ENCODE measurements at places on chromosomes 5 and 9. TPM values are rescaled to one million over a fixed set of nuclear protein-coding genes. Genes with fewer than 3 reads are reported as not detected.

DNA sequence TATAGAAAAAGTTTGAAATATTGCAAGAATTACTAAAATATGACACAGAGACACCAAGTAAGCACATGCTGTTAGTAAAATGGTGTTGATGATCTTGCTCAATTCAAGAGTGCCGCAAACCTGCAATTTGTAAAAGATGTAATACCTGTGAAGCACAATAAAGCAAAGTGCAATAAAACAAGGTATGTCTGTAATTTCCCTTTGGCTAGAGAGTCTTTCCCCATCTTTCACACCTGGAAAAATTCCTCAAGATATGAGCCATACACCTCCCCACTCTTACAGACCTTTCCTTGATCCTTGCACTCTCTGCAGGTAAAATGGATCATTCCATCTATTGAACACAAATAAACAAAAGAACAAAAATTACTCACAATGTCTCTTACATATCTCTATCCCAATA is 597.8 kb downstream of the EFNA5 start:
- no peaks in the 10 kb centered on the region for H3K36me3 ChIP-seq
- H3K4me1 ChIP-seq = no peaks in the 10 kb centered on the region
- DNase-seq = no peak
- no peak overlapping the region for H3K27ac ChIP-seq
- H3K4me3 ChIP-seq = no peak overlapping the region
- H3K27me3 ChIP-seq = no peaks in the 10 kb centered on the region

DNA sequence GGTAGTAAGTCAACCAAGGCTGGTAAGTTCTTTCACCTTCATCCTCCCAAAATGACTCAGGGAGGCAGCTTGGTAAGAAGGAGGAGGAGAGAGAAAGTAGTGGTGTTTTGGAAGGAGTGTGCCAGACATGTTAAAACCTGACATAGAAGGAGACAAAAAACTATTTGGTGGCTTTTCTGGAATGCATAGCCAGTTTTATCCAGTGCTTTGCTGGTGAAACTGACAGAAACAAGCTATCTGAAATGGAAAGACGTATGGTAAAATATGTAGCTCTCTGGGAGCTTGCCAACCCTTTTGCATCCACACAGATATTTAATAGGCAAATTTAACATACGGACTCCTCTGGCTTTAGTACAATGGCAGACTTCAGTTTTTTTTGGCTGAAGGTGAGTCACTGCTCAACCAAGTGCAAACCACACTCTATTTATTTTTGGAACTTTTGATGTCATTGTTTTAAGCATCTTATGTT is 45.4 kb downstream of the RAB14 start:
- H3K27ac ChIP-seq = peak overlapping the region; percentile 88
- no peaks in the 10 kb centered on the region for H3K27me3 ChIP-seq
- DNase-seq = peak; percentile 74
- peaks cover 7% of the 10 kb centered on the region for H3K36me3 ChIP-seq
- no peak overlapping the region for H3K4me3 ChIP-seq

DNA sequence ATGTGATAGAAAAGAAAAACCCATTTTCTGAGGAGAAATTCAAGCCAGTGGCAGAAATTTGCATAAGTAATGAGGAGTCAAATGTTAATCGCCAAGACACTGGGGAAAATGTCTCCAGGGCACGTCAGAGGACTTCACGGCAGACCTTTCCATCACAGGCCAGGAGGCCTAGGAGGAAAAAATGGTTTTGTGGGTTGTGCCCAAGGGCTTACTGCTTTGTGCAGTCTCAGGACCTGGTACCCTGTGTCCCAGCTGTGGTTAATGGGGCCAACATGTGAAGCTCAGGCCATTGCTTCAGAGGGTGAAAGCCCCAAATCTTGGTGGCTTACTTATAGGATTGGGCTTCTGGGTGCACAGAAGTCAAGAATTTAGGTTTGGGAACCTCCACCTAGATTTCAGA is 54.8 kb upstream of the ADAMTS2 start:
- H3K36me3 ChIP-seq = no peaks in the 10 kb centered on the region
- no peak for DNase-seq
- no peaks in the 10 kb centered on the region for H3K27me3 ChIP-seq
- H3K27ac ChIP-seq = no peak overlapping the region
- no peaks in the 10 kb centered on the region for H3K4me1 ChIP-seq

- no peaks in the 10 kb centered on the region for H3K4me1 ChIP-seq
- no peaks in the 10 kb centered on the region for H3K36me3 ChIP-seq
- DNase-seq = no peak
- peaks cover 3% of the 10 kb centered on the region for H3K27me3 ChIP-seq
These were observed 64.2 kb upstream of the PCSK5 start for GRCh38 chr9:75826314-75826713.

GRCh38 chr9:125484350-125485282 is 222.4 kb downstream of the MAPKAP1 start:
- no peaks in the 10 kb centered on the region for H3K27me3 ChIP-seq
- DNase-seq = no peak
- H3K36me3 ChIP-seq = peaks cover 20% of the 10 kb centered on the region
- H3K27ac ChIP-seq = no peak overlapping the region

DNA sequence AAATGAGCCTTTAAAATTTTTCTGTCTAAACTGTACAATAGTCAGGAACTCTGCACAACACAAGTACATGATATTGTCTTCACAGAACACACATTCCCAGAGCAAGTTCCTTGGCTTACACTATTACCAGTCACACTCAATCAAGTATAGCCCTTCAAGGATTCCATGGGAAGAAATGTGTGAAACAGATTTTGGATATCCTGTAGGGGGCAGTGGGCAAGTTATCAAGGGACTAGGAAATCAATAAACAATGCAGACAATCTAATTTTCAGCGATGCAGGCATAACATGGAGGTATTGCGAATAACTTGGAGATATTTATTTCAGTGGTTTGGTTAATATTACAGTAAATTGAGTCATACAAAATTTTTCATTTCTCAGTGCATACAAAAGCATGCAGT is 1171.5 kb upstream of the NUDT12 start:
- no peaks in the 10 kb centered on the region for H3K36me3 ChIP-seq
- DNase-seq = no peak
- H3K4me3 ChIP-seq = no peak overlapping the region
- H3K4me1 ChIP-seq = no peaks in the 10 kb centered on the region

GRCh38 chr5:102139029-102139428 is 157.1 kb downstream of the SLCO4C1 start:
- H3K27me3 ChIP-seq = no peaks in the 10 kb centered on the region
- no peak overlapping the region for H3K27ac ChIP-seq
- no peaks in the 10 kb centered on the region for H3K36me3 ChIP-seq
- H3K4me1 ChIP-seq = no peaks in the 10 kb centered on the region

DNA sequence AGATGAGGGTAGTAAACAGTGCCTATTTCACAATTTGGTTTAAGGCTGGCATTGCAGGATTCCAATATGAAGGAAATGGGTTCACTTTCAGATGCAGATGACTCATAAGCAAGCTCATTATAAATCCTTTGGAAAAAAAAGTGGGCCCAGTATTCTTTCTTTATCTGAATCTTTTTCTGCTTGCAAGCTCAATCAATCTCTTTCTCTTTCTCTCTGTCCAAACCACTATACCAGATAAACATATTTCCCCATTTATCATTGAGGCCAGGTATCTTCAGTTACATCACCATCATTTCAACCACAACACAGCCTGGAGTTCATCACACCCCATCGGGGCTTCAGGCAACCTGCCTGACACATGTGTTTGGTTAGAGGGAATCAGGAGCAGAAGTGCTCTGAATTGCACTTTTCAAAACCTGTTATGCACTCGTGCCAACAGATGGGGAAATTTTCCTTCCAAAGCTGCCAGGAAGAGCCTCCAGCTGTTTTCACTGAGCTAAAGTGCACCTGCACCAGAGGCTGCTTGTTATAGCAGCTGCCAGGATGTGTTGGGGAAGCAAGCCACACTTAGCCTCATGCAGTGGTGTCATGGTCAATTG is 30.0 kb upstream of the MAMDC2 start:
- no peak overlapping the region for H3K27ac ChIP-seq
- DNase-seq = no peak
- no peak overlapping the region for H3K4me3 ChIP-seq
- no peaks in the 10 kb centered on the region for H3K4me1 ChIP-seq
- no peaks in the 10 kb centered on the region for H3K27me3 ChIP-seq
- no peaks in the 10 kb centered on the region for H3K36me3 ChIP-seq

KIF27 gene
- total RNA-seq = 10.0 TPM

GRCh38 chr5:93359296-93359959 is 221.6 kb downstream of the NR2F1-AS1 start:
- no peaks in the 10 kb centered on the region for H3K4me1 ChIP-seq
- H3K36me3 ChIP-seq = no peaks in the 10 kb centered on the region
- no peak overlapping the region for H3K4me3 ChIP-seq

NUTM2F gene
- total RNA-seq = not detected

DNA sequence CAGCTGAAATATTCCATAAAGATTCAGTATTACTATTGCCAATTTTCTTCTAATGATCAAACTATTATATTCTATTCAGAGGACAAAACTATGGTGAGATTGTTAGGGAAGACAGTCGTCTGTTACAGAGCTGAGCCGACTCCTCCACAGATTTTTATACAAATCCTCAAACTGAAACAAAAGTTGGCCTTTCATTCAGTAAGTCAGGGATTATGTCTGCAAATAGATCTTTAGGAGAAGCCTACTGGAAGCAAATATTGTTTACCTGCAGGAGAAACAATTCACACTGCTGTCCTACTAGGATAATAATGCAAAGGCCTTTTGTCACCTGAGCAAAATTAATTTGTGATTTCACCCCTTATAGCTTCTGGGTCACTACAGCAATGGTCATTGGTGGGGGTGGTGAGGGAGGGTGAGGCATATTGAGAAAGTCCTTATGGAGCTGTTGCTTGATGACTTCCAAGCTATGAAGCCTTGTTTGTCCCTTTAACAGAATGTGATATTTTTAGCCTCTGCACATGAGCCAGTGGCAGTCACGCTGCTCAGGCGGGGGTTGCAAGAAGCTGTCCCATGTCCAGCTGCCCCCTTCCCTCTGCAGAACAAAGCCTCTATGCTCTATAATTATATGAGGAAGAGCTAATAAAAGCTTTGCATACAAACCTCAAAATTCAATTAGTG is 200.5 kb upstream of the KLF9 start:
- no peaks in the 10 kb centered on the region for H3K36me3 ChIP-seq
- H3K4me3 ChIP-seq = no peak overlapping the region
- DNase-seq = no peak
- no peaks in the 10 kb centered on the region for H3K4me1 ChIP-seq

- no peak for DNase-seq
- H3K36me3 ChIP-seq = no peaks in the 10 kb centered on the region
- H3K27me3 ChIP-seq = no peaks in the 10 kb centered on the region
- H3K27ac ChIP-seq = no peak overlapping the region
These were observed 27.8 kb downstream of the NFIL3 start for GRCh38 chr9:91395553-91396471.

GRCh38 chr5:134784241-134784920 is 25.8 kb downstream of the DDX46 start:
- H3K27ac ChIP-seq = no peak overlapping the region
- H3K4me3 ChIP-seq = no peak overlapping the region
- H3K36me3 ChIP-seq = peaks cover 10% of the 10 kb centered on the region
- no peaks in the 10 kb centered on the region for H3K27me3 ChIP-seq

DNA sequence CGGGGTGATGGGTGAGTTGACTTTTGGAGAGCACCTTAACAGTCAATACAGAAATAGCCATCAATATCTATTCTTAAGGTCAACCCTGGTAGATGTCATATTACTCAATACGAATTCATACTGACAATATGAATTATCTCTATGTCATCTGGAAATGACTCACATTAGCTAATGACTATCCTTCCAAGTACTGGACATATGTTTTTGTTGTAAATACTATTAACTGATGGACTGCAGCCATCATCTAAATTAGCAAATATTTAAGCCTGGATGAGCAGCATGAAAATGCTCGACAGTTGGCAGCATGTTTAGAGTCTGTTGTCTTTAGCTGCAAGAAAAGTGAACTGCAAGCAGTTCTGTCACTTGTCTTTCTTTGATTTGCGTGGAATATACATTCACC is 19.6 kb upstream of the ISOC1 start:
- no peaks in the 10 kb centered on the region for H3K4me1 ChIP-seq
- H3K27ac ChIP-seq = no peak overlapping the region
- H3K4me3 ChIP-seq = no peak overlapping the region
- H3K27me3 ChIP-seq = no peaks in the 10 kb centered on the region
- no peaks in the 10 kb centered on the region for H3K36me3 ChIP-seq
- DNase-seq = no peak

- H3K27me3 ChIP-seq = no peaks in the 10 kb centered on the region
- peak; percentile 72 for DNase-seq
- no peaks in the 10 kb centered on the region for H3K36me3 ChIP-seq
- peaks cover 19% of the 10 kb centered on the region for H3K4me1 ChIP-seq
- peak within 1 kb of the TSS; percentile 28 for H3K27ac ChIP-seq
- peak within 1 kb of the TSS; percentile 64 for H3K4me3 ChIP-seq
These were observed at the start of gene ABL1 for GRCh38 chr9:130834371-130835336. Gene ABL1, plus strand, starts transcription at chr9:130835254. Its CDS starts 193 bp downstream, at chr9:130835447.

- no peak for DNase-seq
- H3K27me3 ChIP-seq = no peaks in the 10 kb centered on the region
- H3K36me3 ChIP-seq = no peaks in the 10 kb centered on the region
- no peaks in the 10 kb centered on the region for H3K4me1 ChIP-seq
- H3K4me3 ChIP-seq = no peak overlapping the region
- H3K27ac ChIP-seq = no peak overlapping the region
These were observed 16.6 kb upstream of the ELAVL2 start for GRCh38 chr9:23842565-23843129.

MLANA gene
- total RNA-seq = not detected

DNA sequence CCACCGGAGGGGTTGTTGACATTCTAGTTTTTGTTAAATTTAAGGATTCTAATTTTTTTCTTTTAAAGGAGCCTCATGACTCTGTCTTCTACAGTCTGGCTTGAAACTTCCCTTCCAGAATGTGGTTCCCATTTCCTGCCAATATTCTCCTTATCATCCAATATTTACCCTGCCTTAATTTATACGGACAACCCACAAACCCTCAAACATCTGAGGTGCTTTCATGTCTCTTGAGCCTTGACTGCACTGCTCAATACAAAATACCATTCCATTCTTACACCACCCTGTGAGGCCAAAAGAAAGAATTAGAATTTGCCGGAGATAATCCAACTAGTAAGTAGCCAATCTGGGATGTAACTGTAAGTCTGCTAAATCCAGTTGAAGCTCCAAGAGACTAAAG is 346.5 kb downstream of the SPOCK1 start:
- H3K36me3 ChIP-seq = no peaks in the 10 kb centered on the region
- H3K4me3 ChIP-seq = no peak overlapping the region
- DNase-seq = no peak
- no peaks in the 10 kb centered on the region for H3K4me1 ChIP-seq

DNA sequence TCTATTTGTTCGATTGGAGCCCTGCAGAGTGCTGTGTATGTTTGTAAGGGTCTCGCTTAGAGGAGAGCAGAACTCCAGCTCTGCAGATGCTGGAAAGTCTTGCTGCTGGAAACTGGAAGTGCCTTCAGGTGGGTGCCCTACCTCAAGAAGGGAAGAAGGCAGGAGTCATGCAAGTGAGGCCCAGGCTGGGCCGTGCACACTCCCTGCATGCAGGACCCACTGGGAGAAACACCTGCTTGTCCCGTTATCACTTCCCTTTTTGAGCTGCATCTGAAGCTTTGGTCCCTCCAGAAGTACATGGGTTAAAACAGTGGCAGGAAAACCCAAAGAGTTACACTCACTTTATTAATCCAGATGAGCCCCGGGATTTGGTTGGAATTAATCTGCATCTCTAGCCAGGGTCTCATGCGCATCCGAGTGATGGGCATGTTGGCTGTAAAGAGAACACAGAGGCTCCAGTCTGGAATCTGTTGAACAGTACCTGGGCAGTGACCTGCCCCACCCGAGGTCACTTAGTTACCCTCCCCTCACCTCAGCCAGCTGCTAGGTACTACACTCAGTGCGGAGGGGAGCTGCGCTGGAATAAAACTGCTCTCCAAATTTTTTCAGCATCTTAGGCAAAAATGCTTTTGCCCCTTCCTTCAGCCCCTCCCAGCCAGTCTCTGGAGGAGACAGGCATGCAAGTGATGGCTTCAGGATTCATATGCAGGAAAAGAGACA is 1.4 kb downstream of the IRF1 start:
- H3K27me3 ChIP-seq = no peaks in the 10 kb centered on the region
- DNase-seq = peak; percentile 62
- H3K36me3 ChIP-seq = peaks cover 49% of the 10 kb centered on the region
- peak overlapping the region; percentile 96 for H3K27ac ChIP-seq
- peak overlapping the region; percentile 73 for H3K4me3 ChIP-seq

TEK gene
- total RNA-seq = not detected

Data from B cell (primary cell).